NB4 (cell line): ENCODE measurements at places on chromosomes 2 and 18.

GRCh38 chr18:79411614-79412526, 16.1 kb downstream of the NFATC1 start:
- DNase-seq = peak; percentile 81

DNA sequence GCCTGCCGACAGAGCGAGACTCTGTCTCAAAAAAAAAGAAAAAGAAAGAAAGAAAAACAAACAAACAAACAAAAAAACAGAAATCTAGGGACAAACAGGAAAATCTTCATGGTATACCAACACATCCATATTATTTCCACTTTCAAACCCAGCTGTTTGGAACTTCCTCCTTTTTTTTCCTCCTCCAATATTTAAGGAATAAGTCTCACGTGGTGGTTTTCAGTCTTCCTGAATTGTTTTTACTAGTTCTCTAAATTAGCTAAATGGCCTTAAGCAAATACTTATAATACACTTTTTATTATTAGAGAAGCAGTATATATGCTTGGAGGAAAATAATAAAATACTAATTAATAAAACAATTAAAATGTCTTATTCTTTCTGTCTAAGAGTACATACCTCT, 48.7 kb upstream of the GLS start:
- DNase-seq = no peak

- DNase-seq = no peak
These were observed 795 bp upstream of the TCF7L1 start for GRCh38 chr2:85132397-85132796.

- no peak for DNase-seq
These were observed 130.9 kb downstream of the NDUFA10 start for GRCh38 chr2:239894276-239894675.

DNA sequence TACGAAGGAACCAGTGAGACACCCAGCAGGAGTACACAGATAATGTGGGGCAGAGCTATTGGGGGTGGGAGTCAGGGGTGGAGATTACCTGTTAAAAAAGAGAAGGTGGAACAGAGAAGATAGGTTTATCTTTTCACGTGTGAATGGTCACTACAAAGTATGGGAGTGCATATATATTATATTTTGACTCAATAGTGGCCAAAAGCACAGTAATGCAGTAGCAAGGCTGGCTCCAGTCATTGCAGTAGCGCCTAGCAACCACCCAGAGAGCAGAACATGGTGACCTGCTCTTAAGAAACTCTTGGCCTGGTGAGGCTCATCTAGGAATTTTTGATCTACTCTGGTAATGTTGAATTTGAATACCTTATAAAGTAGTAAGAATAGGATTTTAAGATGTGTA, 1.0 kb downstream of the IMPACT start:
- DNase-seq = peak; percentile 53
